Astrocyte of the hippocampus (primary cell): ENCODE measurements at places on chromosomes 13 and 19.
A peak's percentile ranks its signal among the peaks of the same experiment; 100 is the strongest.

DNA sequence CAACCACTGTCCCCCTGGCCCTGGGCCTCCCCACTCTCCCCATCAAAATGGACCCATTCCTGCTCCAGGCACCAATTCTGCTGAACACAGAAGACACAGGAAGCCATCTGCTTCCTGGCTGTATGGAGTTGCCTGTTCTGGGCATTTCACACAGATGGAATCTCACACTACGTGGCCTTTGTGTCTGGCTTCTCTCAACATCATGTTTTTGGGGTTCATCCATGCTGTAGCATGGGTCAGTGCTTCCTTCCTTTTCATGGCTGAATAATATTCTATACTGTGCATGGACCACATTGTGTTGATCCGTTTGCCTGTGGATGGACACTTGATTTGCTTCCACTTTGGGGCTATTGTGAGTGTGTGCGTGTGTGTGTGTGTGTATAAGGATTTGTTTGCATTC lies 15.0 kb upstream of the KLF2 start:
- no peak for DNase-seq

GRCh38 chr19:45809643-45810159 lies 5.4 kb downstream of the RSPH6A start:
- peak; percentile 70 for DNase-seq

- no peak for DNase-seq
These were observed 6.0 kb upstream of the BCL3 start for GRCh38 chr19:44742330-44743061.

GRCh38 chr13:45466359-45466758 lies 1.6 kb downstream of the COG3 start:
- DNase-seq, result no peak

DNA sequence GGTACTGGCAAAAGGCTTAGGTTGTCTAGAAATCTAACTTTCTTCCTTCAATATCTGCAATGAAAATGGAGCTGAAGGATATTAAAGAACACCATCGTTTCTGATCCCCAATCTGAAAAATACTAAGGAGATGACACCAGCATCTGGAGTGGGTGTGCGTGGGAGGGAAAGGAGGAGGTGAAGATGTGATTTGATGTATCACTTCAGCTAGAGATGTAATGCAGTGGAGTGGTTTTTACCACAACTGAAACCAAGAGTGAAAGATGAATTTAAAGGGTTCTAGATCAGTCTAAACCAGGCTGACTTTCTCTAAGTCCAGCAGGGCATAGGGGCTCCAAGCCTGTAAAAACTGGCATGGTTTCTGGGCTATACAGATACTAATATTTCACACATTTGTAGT lies 148.4 kb downstream of the AKAP11 start:
- no peak for DNase-seq

DNA sequence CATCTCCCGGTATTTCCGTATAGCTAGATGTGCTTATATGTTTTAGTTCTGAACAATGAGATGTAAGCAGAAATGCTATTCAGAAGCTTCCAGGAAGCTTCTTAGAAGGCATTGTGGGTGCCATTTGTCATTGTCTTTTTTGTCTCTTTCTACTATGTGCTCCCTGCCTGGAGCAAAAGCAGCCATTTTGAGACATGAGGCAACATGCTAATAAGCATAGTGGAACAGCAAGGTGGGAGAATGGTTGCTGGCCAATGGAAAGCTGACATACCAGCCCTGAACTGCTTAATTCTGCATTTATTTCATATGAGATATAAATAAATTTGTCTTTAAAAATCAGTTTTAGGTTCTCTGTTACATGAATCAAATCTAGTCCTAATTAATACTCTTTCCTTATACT lies 299.7 kb downstream of the LMO7 start:
- no peak for DNase-seq
